ENCODE measurements at places on chromosomes 2 and 18.

- no peak for DNase-seq
Observed at GRCh38 chr18:4193086-4193485, 262.0 kb downstream of the DLGAP1 start.

DNA sequence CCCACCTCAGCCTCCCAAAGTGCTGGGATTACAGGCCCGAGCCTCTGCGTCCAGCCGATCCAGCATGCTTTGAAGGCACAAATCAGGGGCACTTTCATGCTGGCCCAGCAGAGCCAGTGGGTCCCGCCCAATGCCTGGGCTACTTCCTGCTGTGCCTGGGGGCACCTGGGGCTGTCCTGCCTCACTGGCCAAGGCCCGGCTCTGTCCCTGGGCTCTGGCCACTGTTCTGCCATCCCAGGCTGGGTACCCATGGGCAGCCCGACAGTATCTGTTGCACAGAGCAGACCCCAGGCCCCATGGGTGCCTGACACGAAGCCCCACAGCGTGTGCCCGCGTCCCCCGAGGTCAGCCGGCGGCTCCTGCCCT lies 6.8 kb upstream of the GAL3ST2 start:
- peak; percentile 3 for DNase-seq

GRCh38 chr2:238928520-238929241 lies 80.8 kb downstream of the TWIST2 start:
- DNase-seq = no peak

DNA sequence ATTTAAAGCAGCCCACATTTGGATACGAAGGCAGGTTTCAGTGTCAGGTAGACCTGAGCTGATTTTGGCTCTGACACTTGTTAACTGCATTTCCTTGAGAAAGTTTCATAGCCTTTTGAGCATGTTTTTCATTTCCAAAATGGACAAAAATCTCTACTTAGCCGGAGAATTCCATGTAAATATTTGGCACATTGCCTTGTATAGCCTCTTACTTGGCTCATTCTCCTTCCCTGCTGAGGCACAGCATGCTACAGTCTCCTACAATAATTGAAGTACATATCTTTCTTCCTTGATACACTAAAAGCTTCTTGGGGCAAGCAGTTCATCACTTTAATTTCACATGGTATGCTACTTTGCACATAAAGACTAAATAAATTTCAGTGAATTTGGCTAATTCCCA lies 772.2 kb upstream of the CHAC2 start:
- DNase-seq = no peak

- no peak for DNase-seq
Observed at GRCh38 chr2:9378433-9379390, 44.6 kb downstream of the ITGB1BP1 start.

DNA sequence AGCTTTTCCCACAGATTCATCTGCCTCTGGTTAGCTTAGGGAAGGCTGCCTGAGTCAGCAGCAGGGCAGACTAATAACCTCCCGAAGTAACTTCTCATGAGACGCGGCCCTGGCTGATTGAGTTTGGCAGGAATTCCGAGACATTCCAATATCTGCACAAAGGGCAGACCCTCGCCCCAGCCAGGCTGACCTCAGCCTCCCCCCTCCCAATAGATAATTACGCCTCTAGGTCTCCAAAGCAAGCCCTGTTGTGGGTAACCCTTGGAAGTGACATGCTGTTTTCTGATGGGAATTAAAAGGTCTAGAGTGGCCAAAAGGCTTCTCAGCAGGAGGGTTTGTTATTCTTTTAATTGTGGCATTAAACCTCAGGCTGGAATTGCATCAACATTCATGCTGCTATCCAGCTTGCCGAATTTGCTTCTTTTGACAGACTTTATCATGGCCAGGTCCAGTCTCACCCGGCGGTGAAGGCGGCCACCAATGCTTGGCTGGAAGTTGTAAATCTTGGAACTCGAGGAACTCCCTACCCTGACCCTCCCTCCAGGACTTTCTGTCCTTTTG lies 98.0 kb upstream of the SLC14A2 start:
- no peak for DNase-seq

DNA sequence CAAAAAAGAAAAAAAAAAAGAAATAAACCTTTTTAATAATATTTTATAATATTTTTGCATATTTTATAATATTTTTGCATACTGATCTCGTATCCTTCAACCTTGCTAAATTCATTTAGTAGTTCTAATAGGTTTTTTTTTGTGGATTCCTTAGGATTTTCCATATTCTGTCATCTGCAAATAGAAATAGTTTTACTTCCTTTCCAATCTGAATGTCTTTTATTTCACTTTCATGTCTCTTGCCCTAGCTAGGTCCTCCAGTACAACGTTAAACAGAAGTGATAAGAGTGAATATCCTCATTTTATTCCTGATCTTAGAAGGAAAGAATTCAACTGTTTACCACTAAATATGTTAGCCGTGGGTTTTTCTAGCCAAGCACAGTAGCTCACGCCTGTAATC lies 13.7 kb downstream of the LMAN2L start:
- DNase-seq = no peak

- no peak for DNase-seq
Observed at GRCh38 chr2:203623661-203624060, 82.8 kb upstream of the CD28 start.

DNA sequence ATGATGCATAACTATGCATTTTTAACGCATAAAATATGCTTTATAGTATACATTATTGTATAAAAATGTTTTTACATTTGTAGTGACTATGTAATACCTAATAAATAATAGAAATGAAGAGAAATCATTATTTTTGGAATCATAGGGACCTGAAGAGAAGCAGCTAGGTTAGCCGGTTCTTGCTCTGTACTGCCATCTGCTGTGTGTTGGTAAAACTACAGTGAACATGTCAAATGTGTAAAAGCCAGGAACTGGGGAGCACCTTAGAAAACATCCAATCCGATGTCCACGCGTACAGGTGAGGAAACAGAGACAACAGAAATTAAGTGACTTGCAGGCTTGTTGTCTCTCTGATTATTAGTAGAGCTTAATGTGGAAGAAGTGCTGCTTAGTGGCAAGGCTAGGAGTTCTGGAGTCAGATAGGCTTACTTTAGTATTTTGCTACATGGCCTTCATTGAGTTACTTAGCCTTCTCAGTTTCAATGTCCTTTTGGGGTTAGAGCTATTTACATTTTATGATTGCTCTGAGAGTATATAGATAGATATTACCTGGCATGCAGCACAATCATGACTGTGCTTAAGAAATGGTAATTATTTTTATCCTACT lies 386.5 kb downstream of the DLGAP1 start:
- DNase-seq = peak; percentile 22

DNA sequence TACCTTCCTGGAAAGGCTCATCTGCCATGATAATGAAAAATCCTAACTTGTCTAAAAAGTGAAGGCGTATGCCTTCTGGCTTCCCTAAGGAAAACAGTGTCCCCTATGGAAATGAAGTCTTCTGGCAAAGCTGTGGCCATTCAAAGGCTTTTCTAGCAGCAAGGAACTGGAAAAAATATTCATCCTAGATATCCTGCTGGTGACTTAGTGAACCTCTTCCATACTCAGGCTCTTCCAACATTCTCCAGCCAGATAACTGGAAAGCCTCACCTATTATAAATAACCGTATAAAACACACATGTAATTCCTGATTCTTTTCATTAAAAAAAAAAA lies 84.7 kb downstream of the RBMS1 start:
- DNase-seq = no peak

- no peak for DNase-seq
Observed at GRCh38 chr2:25797620-25798488, 80.4 kb downstream of the ASXL2 start.

DNA sequence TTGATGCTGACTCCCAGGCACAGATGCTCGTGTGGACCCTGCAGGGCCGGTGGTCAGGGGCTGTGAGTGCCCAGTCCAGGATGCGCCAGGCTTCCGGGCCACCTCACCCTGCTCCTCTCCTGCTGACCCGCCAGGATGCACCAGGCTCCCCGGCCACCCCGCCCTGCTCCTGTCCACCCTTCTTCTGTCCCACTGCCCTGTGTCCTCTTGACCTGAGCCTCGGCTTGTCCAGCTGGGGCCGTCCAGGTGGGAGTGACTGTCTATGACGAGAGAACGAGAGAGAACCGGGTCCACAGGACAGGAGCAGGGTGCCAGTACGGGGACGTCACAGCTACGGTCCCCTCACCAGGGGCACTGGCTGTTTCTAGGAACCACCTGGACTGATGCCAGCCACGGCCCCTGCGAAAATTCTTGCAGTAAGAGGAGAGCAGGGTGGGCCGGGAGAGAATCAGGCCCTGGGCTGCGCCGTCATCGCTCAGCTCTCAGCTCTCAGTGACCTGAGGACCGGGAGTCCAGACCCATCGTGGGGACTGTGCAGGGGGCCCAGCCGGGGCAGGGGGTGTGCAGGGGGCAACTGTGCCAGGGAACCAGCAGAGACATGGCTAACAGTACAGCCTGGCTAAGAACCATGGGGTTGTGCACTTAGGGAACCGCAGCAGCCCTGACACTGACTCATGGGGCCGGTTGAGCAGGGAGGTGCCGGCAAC lies 12.9 kb upstream of the NFATC1 start:
- no peak for DNase-seq

DNA sequence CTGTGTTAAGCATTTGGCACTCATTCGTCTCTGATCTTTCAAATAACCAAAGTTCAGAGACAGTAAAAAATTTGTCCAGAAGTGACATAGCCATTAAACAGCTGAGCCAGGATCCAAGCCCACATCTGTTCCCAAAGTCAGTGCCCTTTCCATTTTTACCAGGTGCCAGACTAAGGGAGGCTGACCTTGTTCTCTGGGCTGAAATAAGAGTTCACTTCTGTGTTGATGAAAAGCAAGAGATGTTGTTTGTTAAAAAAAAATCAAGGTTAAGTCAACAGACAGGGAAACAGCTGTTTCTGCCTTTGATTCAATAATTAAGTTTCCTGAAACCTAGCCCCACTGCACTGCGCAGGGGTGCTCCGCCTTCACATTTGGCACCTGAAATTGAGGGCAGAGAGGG lies 117.1 kb downstream of the PRKRA start:
- no peak for DNase-seq

- DNase-seq = no peak
Observed at GRCh38 chr18:40168026-40168425, 1787.0 kb upstream of the PIK3C3 start.

GRCh38 chr2:194103941-194104659 lies 1552.9 kb upstream of the SLC39A10 start:
- no peak for DNase-seq

DNA sequence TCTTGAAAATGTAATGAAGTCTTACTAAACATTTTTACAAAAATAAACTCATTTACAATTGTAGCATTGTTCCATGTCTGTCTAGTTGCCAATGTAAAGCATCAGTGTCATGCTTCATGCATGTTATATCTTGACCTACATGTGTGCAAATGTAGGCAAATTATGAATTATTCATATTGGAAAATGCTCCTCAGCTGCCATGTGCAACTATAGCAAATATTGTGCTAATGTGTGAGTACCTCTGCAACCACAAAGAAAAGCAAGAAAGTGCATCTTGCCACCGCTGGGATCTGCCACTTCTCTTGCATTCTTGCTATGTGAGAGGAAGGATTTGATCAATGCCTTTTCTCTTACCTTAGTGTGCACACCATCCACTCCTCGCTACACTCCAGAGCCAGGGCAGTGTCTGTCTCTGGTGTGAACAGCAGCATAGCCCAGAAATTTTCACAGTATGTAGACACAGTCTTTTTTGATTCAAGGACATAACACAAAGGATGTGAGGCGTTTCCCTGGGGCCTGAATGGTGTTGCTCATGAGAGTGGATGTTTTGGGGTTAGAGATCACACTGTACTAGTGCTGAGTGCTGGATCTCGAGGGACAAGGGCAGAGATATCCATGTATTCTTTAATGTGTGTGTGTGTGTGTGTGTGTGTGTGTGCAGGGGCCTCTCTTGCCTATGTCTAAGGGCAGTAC lies 47.6 kb upstream of the HAAO start:
- DNase-seq = no peak

- no peak for DNase-seq
Observed at GRCh38 chr2:106165029-106165428, 29.1 kb downstream of the UXS1 start.

GRCh38 chr18:78739882-78740677 lies 239.5 kb upstream of the SALL3 start:
- no peak for DNase-seq

- DNase-seq = no peak
Observed at GRCh38 chr2:58984731-58985130, 743.6 kb upstream of the FANCL start.

DNA sequence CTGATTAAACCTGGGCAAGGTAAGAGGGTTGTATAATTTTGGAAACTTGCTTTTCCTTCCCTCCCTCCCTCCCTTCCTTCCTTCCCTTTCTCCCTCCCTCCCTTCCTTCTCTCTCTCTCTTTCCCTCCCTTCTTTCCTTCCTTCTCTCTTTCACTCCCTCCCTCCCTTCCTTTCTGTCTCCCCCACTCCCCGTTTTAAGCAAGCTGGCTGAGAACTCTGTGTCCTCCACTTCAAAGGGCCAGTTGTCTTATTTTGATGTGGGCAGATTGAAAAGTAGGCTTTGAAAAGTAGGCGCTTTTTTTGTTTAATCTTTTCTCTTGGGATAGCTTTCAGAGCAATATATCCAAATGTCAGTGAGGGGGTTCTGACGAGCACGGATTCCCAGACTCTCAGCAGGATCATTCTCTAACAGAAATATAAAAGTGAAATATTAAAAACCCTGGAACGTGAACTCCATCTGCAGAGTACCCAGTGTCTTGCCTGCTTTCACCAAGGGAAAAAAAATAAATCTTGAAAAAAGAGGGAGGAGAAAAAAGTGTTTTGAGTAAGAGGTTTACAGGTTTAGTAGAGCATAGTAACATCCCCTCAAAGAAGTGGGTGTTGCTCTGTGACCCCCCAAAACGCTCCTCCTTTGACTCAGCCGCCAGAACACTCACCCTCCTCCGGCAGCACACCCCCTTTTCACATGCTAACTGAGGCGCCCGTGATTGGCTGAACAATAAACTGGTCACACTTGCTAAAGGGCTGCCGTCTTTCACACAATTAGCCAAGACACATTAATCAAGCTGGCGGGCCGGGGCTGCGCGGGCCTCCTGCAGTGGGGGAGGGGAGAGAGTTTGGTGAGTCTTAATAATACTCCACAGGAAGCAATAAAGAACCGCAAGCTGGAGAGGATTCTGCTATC lies 52.2 kb downstream of the CDK15 start:
- no peak for DNase-seq

GRCh38 chr2:11466307-11467128 lies 557 bp upstream of the E2F6 start:
- no peak for DNase-seq

DNA sequence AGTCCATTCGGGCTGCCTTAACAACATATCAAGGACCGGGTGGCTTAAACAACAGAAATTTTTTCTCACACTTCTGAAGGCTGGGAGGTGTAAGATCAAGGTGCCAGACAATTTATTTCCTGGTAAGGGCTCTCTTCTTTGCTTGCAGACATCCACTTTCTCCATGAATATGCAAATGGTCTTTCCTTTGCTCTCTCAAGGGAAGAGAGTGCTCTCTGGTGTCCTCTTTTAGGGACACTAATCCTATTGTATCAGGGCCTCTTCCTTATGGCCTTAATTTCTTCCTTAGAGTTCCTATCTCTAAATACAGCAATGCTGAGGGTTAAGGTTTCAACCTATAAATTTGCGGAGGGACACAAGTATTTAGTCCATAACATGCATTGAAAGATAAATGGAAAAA lies 770.8 kb downstream of the DSC3 start:
- no peak for DNase-seq

Data from HuH-7 (cell line).